Stimulated activated CD8-positive, alpha-beta memory T cell treated with anti-CD3 and anti-CD28 coated beads, Interleukin-4, amount 100 ng/mL, for 48 hours (primary cell): ENCODE measurements at places on chromosomes 12 and 14.

- no peak for DNase-seq
These were observed 10.7 kb downstream of the KLHL28 start for GRCh38 chr14:44951051-44951450.

DNA sequence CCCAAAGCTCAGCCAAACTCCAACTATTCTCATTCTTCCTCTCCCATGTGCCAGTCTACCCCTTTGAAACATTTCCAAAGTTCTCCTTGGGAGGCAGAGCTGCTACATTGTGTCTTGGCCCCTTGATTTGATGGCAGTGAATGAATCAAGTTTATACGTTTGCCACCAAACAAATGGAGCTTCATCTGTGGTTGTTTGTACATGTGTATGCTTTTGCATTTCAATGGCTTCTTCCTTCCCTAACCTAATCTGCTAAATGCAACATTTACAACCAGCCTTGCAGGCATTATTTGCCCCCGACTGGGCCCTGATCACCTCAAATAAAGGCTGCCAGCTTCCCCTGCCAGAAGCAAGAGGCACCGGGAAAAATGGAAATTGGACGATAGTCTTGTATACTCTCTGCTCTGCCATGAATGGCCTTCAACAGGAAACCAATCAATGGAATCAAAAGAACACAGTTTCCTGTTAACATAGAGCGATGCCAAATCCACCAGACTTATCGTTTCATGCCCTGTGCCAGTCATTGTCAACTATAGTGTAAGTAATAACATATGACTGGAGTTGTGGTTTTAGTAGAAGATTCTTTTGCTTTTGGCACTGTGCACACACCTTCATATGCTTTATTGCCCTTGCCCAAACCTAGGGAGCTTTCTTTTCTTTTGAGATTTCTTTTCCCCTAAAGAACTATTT is 97.8 kb downstream of the TMEM30B start:
- DNase-seq, result no peak

DNA sequence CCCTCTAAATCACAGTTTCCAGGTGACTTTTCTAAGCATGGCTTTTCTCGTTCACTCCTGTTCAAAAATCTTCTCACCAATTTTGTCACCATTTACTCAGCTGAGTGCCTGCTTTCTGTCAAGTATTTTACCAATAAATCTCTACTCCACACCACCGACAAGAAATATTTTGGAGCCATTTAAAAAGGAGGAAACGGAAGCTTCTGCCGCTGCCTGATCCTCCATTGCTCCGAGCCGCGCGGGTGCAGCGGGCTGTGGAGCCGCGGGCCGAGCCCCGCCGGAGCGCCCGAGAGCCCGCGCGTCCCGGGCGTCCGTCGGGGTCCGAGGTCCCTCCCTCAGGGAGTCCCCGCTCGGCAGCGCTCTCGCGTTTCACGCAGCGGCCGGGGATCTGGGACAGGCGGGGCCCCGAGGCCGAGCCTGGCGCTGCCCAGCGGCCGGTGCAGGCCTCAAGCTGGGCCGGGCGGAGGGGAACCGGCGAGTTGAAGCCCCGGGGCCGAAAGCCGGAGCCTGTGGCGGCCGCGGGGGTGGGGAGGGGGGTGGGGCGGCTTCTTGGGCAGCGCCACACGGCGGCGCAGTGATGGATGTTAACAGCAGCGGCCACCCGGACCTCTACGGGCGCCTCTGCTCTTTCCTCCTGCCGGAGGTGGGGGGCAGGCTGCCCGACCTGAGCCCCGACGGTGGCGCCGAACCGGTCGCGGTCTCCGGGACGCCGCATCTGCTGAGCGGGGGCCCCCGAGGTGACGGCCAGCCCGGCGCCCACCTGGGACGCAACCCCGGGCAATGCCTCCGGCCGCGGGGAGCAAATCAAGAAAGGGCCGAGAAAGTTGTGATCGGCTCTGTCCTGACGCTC is 1.1 kb upstream of the HEBP1 start:
- DNase-seq, result peak; percentile 55

DNA sequence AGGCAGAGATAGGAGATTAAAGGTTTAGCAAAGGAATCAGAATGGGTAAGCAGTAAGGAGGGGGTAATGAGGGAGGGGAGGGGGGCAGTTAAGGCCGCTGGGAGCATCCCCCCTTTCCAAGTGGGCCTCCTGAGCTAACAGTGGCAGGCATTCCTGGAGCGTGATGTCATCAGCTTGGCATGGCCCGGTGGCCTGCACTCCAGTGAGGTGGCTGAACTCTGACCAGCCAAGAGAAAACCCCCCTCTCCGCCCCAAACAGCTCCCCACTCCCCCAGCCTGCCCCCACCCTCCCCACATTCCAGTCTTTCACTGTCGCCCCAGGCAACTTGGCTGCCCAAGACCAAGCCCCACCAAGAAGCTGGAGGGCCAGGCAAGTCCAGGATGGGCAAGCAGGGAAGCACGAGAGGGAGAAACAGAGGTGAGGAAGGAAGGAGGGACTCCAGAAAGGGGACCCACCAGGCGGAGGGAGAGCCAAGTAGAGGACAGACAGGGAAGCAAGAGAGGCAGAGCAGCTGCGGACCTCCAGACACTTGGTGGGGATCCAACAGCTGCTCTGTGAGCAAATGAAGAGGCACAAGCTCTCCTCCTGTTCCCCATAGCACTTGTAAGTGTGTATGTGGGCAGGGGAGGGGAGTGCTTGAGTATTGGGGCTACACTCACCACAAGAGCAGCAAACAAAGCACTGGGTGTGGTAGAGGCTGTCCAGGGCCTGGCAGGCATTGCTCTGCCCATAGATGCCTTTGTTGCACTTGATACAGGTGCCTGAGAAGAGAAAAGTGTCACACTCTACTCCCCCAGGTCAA is 4.5 kb downstream of the AJUBA start:
- no peak for DNase-seq

DNA sequence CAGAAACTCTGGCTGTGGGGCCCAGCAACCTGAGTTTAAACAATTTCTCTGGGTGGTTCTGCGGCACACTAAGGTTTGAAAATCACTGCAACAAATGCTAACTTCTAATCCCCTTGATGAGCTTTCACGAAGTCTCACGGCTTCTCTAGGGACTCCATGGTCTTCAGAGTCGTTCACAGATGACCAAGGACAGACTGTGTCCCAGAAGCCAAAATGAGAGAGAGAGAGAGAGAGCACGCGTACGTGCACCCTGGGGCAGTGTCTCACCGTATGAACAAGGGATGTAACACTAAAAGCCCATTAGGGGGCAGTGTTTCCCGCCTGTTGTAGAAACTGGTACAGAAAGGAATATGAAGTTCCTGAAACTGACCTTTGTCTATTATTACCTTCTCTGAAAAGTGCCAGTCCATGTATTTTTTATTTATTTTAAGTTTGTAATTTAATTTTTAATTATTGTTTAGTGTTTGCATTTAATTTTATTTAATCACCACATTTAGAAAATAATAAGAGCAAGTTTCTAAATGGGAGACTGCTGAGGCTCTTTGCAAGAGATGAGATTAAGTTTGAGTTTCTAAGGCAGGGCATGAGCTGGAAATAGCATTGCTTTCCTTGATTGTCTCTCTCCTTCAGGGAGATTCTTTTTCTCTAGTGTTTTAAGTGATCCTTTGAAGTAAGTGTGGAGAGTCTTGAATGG is 3.4 kb downstream of the APOLD1 start:
- peak; percentile 72 for DNase-seq

- no peak for DNase-seq
These were observed 334.1 kb downstream of the DPF3 start for GRCh38 chr14:72559669-72560255.

- no peak for DNase-seq
These were observed 781.9 kb downstream of the VRK1 start for GRCh38 chr14:97578982-97579548.

GRCh38 chr12:48824112-48824511 is 5.8 kb downstream of the CACNB3 start:
- DNase-seq, result peak; percentile 36

DNA sequence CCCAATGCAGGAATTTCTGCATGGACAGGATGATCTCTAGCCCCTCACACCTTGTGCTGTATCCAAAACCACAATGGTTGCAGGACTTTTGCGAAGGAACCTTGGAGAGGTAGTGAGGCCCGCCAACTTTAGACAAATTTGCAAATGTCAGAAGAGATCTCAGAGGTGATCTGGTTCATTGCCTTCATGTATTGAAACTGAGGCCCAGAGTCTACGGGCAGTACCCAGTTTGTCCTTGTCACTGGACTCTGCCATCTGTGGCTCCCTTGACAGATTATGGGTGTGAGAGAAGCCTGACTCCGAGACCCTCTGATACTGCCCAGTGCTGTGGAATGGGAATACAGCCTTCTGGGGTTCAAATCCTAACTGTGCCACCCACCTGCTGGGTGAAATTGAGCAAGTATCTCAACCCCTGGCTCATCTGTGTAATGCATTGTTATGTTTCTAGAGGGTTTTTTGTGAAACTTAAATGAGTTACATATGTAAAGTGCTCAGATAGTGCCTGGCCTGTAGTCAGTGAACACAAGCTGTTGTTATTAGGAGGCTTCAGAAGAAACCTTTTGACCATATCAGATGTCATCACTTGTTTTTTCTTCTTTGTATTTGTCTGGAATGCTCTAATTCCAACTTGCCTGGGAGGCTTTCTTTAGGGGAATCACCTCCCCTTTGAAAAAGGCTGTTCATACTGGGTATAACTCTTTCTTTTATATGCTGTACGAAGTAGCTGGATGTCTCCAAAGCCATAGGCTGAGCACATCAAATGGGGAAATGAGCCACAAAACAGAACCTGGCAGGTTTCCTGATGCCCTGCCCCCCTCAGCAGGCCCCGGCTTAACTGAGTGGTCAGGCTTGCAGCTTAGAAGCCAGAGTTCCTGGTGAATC is 71.4 kb upstream of the SRSF5 start:
- DNase-seq, result no peak

DNA sequence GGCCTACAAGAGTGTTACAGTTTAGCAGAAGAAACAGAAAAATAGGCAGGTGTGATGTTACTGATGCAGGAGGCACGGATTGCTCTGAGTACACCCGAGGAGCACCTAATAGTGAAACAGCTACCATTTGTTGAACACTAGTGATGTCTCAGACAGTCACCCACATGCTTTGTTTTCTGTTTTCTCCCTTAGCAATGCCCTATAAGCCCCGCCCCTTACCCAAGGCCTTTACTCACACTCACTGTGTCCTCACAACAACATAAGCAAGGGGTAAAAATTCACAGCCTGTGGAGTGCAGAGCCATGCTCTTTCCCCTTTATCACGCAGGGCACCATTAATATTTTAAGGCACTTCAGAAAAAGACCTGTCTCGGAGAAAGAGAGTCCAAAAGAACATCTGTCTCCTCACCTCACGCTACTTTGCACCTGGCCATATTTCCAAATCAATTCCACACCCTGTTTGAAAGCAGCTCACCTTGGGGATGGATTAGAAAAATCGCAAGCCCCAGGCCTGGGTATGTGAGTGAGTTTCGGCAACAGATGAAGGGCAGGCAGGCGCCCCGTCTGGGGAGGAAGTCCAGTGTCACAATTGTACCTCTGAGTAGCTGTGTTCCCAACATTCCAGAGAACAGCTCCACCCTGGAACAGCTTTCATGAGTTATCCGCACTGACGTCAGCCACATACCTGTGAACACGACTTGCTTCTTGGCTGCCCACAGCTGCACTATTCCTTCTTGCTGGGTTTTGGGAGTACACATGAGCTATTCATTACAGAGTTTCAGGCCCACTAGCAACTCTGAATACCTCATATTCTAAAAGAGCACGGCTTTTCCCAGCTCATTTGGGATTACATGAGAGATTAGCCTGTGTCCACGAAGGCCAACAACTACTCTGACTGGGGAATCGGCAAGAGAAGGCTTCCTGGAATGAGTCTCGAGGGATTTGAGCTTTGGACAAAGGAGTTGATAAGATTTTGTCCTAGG is 26.0 kb downstream of the MAPK1IP1L start:
- no peak for DNase-seq

- no peak for DNase-seq
These were observed 4.6 kb downstream of the ZC3H10 start for GRCh38 chr12:56122637-56123036.

DNA sequence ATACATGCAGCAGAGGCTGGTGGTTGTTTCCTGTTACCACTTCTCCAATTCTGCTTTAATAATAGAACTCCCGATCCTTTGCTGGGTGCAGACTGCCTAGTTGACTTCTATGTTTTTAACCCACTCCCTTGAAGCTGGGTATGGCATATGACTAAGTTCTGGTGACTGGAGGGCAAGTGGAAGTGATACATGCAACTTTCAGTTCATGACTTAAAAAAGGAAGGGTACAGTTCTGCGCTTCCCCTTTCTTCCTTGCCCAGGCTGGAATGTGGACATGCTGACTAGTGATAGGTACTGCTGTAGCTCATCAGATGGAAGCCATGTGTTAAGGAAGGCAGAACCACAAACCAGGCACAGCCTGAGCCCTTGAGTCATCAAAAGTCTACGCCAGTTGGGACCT is 2.4 kb upstream of the A2M start:
- DNase-seq, result no peak

- no peak for DNase-seq
These were observed 224.2 kb upstream of the EEA1 start for GRCh38 chr12:93153321-93153720.

- DNase-seq, result no peak
These were observed 57.6 kb downstream of the CCDC85C start for GRCh38 chr14:99546234-99546879.
